ENCODE measurements at places on chromosomes 2 and 18.

DNA sequence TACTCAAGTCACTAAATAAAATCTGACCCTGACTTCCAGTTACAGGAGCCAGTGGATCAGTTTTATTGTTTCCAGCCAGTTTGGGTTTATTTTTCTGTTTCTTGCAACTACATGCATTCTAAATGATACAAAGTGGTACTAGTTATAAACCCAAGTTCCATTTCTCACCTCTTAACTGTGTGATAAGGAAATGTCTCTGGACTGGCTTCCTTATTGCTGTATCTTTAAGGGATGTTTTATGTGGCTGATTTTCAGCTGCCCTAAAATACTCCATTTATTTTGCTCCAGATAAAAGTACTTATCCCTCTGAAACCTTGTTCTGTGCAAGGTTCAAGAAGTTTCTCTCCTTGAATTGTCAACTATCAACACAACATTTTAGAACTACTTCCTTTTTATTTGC is 107.9 kb upstream of the DLX2 start:
- DNase-seq, result no peak

- DNase-seq, result no peak
Observed at GRCh38 chr2:112713926-112714325, 6.9 kb upstream of the NT5DC4 start.

DNA sequence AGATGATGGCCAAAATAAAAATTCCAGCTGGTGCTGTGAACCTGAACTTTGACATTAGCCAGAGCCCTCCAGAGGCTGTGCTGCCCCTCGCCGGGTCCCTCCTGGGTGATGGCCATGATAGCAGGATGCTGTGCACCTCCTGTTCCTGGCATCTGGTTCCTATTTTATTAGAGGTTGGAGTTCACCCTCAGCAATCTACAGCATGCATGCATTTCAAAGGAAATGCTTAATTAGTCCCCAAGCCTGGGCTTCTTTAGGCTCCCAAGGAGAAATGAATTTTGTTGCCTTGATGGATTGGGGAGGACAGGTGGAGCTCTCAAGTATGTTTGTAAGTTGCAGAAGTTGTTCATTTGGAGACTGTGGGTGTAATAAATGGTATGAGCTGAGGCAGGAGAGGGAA is 166.9 kb downstream of the GLI2 start:
- DNase-seq, result no peak

GRCh38 chr18:32259553-32259952 is 69.7 kb downstream of the MEP1B start:
- no peak for DNase-seq

- DNase-seq, result no peak
Observed at GRCh38 chr2:223529696-223530095, 72.5 kb downstream of the SCG2 start.

DNA sequence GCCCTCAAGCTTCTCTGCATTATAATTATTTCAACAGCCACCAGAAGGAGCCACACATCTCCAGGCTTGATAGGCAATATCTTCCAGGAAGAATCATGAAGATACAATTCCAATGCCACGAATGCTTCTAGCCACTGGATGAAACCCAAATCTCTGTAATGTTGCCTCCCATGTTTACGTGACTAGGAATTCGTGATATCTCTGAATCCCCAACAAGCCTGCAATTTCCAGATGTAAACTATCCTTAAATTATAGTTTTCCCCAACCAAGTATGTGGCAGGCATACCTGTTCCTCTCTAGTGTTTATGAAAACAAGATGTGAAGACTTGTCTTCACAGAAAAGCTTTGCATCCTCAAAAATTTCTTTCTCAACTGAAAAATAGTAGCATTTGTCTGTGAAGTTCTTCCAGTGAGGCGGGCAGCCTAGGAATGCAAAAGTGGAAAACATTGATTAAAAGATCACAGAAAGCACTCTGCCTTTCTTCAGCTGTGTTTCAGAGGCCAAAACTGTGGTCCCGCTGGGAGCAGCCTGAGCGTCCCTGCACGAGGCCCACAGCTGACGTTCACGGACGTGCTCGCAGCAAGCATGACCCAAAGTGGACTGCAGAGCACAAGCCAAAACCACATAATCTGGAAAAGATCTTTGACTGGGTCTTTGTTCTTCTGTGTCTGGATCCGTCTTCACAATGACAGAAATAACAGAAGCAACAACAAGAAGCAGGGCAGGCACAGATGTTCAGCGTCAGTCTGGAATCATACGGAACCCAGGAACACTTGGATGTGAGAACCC is 65.1 kb upstream of the THOC1 start:
- DNase-seq, result no peak

- no peak for DNase-seq
Observed at GRCh38 chr18:48734460-48734859, 195.6 kb downstream of the CTIF start.

DNA sequence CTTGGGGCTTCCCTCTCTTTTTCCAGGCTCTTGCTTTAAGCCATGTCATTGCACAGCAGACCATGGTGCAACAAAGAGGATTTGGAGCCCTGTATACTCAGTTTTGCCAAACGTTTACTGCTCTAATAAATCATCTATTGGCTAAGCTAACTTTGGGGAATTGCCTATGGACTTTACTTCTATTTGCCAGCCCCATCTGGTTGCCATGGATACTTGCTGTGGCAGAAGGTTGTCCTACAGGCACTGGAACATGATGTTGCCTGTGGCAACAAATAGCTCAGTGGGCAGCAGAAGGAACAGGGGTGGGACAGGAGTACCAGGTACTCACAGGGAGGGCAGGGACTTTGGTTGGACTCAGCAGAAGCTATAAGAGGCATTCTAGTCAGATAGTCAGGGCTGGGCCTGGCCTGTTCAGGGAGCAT is 129.7 kb downstream of the CCDC85A start:
- DNase-seq, result no peak

- no peak for DNase-seq
Observed at GRCh38 chr18:40259115-40259835, 1695.8 kb upstream of the PIK3C3 start.

Data from erythroblast (primary cell).